ENCODE measurements at places on chromosomes 11 and 22. TPM values are rescaled to one million over a fixed set of nuclear protein-coding genes. Genes with fewer than 3 reads are reported as not detected.

TRIM49 gene
- not detected for polyA plus RNA-seq

MCAT gene
- 46.1 TPM for polyA plus RNA-seq

SEPTIN5 gene
- polyA plus RNA-seq = 170 TPM

DYNC2H1 gene
- 14.1 TPM for polyA plus RNA-seq

TRIM29 gene
- polyA plus RNA-seq = 0.82 TPM

C11orf16 gene
- not detected for polyA plus RNA-seq

CYTH4 gene
- not detected for polyA plus RNA-seq

FAM180B gene
- not detected for polyA plus RNA-seq
